Inflammatory macrophage (primary cell): ENCODE measurements at places on chromosomes 4 and X.

DNA sequence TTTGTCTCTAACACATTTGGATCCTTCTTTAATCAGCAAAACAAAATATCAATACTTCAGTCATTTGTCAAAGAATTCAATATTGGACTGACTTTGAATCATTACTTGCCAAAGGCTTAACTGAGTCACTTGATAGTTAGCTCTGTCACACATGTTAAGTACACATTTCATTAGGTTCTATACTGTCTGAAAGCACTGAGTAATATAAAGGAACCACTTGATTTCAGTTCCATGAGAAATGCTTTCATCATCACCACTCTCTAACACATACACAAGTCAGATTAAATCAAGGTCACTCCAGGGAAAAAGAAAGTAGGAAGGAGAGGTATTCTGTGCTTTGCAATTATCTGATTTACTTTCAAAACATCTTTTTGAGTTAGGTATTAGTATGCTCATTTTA, 1233.1 kb downstream of the C4orf33 start:
- DNase-seq = no peak

DNA sequence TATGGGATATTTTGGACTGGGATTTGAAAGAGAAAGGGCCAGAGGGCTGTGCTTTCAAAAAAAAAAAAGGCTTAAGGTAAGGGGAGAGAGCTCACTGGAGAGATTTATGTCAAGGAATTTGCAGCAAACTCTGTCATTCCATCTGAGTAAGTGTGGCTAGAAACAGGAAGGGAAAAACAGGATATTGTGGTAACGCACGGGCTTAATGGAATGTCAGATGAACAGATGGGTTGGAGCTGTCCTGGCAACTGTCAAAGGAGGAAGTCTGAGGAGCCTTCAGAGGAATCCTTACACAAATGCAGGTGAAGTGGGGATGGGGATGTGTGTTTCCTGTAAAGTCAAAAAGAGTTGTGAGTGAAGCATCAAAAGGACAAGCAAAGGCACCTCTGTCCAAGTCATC, 15.1 kb upstream of the NKX3-2 start:
- DNase-seq = no peak

DNA sequence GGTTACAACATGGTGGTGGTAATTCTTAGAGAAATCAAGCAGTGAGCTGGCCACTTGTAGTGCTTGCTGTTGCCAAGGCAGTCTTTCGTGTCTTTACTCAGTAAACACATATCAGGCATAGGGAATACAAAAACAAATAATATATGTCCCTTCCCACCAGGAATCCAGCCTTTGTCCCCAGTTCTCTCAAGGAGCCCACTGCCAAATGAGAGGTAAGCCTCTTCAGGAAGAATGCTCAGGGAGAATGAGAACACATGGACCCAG, 421 bp upstream of the PLAC1 start:
- no peak for DNase-seq

GRCh38 chrX:154322890-154323289, 27.3 kb downstream of the TKTL1 start:
- no peak for DNase-seq

- DNase-seq = no peak
Measured at GRCh38 chr4:103692615-103693014, 27.2 kb downstream of the TACR3 start.

DNA sequence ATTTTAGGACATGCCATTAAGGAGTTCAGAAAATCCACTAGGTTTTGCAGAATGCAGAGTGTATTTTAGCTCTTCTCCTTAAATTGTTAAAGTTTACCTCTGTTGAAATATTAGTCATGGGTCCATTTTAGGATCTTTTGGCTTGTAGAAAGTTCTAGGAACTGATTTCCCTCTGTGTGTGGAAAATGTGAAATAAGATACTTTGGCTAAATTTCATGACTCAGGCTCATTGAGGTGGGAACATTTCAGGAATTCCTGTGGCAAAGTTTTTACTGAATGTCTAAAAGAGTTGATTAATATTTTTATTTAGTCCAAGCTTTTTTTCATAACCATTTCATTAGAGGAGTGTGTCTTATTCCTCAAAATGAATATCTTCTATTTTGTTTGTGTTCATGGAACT, 7.0 kb downstream of the FHIP1A start:
- DNase-seq = no peak

GRCh38 chrX:134544135-134544512, 84.2 kb downstream of the HPRT1 start:
- DNase-seq = no peak

DNA sequence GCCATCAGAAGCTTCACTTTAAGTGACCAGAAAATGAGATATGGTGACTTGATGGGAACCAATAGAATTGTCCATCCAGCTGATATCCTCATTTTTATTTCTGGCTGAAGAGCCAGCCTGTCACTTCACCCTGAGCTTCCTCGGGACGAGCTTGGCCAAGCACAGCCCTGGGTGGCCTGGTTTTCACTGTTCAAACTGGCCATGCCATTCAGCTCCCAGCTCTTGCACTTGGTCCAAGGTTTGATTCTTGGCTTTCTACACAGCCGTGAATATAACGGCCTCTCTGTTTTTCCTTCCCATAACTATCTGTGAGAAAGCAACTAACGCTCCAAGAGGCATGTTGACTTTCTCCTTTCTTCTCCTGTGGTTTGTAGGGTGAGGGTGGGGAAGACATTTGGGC, 71.9 kb downstream of the LIMCH1 start:
- no peak for DNase-seq

DNA sequence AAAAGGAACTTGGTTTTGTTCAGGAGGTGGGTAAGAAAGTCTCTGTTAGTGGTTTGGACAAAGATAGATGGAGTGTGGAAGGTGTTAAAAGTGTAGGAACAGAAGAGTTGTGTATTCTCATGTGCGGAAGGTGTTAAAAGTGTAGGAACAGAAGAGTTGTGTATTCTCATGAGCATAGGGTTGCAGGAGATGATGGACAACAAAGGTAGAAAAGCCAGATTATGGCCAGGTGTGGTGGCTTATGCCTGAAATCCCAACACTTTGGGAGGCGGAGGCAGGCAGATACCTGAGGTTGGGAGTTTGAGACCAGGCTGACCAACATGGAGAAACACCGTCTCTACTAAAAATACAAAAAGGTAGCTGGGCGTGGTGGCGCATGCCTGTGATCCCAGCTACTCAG, 2.5 kb downstream of the RPL34 start:
- no peak for DNase-seq

DNA sequence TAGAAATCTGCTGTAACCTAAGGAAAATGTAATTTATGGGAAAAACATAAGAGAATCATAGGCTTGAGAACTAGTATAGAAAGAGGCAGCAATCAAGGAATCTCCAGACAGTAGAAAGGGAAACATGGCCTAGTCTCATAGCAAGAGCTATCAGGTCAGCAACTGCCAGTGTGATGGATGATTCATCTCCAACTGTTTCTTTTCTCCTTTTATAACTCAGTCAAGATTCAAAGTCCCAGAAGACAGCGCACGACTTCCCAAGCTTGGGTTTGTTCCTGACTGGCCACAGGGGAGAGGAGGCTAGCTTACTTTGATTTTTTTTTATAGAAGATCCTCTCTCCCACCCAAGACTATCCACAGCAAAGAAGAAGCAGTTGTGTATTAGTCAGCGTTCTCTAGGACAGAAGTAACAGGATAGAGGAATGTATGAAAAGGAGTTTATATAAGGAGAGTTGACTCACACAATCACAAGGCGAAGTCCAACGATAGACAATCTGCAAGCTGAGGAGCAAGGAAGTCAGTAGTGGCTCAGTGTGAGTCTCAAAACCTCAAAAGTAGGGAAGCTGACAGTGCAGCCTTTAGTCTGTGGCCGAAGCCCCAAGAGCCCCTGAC, 181.5 kb downstream of the GC start:
- DNase-seq = no peak

DNA sequence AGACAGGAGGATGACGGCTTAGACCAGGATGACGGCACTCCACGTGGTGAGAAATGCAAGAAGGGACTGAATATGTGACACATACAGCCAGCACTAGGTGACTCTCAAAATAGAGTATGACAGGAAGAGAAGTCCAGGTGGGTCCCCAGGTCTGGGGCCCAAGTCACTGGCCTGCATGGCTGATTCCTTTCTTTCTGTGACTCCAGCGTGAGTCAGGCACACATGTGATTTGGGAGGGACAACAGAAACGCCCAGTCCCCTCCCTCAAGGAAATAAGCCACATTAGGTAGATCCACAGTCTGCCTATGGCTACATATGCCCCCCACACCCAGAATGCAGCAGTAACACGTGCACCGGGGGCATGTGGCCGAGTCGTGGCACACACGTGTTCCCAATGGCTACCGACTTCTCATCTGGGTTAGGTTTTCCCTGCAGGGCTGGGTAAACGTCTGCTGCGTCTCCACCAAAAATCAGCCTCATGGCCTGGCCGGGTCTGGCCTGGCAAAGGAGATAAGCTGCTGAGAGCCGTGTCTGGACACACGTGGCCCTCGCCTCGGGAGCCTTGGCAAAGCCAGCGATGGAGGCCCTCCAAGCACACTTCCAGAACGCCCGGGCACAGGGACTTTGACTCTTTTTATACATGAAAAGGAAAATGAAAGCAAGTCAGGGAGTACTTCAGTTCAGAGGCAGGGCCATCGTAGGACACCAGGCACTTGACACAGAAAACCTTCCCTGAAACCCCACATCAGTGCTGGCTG, 19.3 kb downstream of the SEL1L3 start:
- no peak for DNase-seq

DNA sequence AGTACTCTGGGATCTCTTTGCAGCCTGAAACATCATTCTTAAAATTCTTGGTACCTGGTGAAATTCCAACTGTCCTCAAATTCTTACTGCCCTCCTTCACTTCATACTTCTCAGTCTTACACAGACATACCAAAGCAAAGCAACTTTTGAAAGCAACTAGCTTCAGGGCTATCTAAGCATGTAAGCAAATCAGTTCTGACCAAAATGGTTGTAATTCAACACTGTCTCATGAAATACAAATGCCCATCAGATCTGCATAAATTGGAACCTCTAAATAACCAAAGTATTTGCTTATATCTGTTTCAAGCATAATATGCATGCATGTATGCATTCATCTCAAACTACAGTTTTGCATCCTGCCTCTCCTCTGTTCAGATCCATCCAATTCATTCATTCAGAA, 308.1 kb upstream of the PPARGC1A start:
- DNase-seq = no peak

DNA sequence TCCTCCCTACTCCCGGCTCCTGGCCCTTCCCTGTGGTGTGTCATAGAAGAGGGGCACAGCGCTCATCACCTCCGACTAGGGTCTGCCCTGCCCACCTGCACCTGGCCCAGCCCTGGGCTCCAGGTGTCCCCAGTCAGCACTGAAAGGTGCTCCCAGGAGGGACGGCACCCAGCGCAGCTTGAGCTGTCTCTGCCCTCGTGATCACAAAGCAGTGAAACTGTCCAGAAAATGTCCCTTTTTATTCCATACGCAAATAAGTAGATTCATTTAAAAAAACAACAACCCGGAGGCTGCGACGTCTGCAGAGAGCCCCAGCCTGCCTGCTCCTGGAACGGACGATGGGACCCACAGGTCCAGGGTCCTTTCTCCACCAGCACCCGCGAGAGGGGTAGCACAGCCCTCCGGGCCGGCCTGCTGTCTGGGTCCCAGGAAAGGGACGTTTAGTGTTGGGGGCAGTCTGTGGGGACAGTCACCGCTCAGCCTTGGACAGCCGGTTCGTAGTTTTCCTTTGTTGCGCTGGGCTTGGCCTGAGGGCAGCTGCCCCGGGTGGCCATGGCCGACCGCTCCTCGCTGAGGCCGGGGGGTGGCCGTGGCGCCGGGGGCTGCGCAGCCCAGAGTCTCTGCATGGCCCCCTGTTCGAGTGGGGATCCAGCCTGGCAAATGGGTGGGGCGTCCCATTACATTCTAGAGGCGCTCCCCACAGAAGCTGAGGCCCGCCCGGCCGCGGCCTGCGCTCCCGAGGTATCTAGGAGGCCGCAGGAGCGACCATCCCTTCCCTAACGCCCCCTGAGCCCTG, 4.6 kb downstream of the HMX1 start:
- no peak for DNase-seq

GRCh38 chr4:129043523-129043922, 49.8 kb downstream of the SCLT1 start:
- peak; percentile 15 for DNase-seq
